ENCODE measurements at places on chromosomes 2 and 18. TPM values are rescaled to one million over a fixed set of nuclear protein-coding genes. Genes with fewer than 3 reads are reported as not detected.

DNA sequence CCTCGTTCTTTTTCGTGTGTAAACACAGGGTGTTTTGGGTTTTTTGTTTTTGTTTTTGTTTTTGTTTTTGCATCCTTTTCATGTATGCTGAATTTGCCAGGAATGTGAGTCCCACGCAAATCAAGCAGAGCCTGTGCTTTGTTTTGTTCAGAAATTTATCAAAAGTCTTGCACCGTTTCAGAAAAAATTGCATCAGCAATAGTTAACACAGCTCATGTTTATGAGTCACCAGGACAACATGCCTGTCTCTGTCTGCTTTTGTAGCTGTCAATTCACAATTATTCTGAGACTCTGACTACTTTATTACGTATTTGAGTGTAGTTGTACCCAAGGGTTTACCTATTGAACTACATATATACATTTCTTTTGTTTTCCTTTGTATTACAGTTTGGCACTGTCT is 38.3 kb downstream of the MRPL44 start:
- no peaks in the 10 kb centered on the region for H3K36me3 ChIP-seq
- H3K4me1 ChIP-seq, result no peaks in the 10 kb centered on the region
- H3K4me3 ChIP-seq, result no peak overlapping the region
- H3K27me3 ChIP-seq, result no peaks in the 10 kb centered on the region
- no peak overlapping the region for H3K27ac ChIP-seq

- no peaks in the 10 kb centered on the region for H3K36me3 ChIP-seq
- no peaks in the 10 kb centered on the region for H3K27me3 ChIP-seq
- DNase-seq, result no peak
- H3K4me1 ChIP-seq, result peaks cover 24% of the 10 kb centered on the region
- H3K4me3 ChIP-seq, result no peak overlapping the region
Measured at GRCh38 chr2:152343426-152343825, 8.5 kb downstream of the FMNL2 start.

DNA sequence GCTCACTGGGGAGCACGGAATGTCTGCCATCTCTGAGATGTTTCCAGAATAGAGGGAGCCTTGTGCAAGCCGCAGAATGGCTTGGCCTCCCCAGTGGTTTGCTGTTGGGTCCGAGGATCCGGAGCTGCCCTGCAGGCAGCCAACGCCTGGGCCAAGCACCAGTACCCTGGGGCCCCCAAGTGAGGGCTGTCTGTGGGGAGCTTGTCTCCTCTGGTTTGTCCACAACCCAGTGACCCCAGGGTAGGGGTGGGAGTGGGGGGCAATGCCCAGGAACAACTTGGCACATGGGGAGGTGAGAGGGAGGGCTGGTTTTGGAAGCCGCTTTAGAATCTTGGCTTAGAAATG is 147.1 kb downstream of the CABLES1 start:
- H3K27ac ChIP-seq, result no peak overlapping the region
- H3K27me3 ChIP-seq, result no peaks in the 10 kb centered on the region
- H3K4me3 ChIP-seq, result no peak overlapping the region
- H3K36me3 ChIP-seq, result no peaks in the 10 kb centered on the region
- peaks cover 22% of the 10 kb centered on the region for H3K4me1 ChIP-seq

DNA sequence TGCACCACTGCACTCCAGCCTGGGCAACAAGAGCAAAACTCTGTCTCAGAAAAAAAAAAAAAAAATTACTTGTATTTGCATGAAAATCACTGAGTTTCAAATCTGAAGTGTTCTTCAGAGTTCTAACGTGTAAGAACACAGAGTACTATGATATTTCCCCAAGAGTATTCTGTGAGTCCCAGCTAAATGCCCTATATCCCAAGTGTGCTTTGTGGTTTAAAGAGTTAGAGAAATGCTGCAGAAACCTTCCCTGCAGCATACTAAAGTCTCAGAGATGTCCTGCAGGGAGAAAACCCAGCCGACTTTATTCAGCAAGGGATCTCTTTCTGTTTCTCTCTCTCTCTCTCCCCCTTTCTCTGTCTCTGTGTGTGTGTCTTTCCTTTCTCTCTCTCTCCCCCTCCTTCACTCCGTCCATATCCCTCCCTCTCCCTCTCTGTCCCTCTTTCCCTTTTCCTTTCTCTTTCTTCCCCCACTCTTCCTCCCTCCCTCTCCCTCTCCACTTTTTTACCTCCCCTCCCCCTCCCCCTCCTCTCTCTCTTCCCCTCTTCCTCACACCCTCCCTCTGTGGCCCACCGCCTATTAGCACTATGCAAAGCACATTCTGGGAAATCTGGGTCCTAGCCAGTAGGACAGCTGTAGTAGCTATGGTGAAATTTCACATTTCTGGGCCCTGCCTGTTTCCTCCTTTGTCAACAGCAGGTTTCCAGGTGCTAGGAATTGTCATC is 54.2 kb downstream of the ACTR2 start:
- DNase-seq, result peak; percentile 29
- no peaks in the 10 kb centered on the region for H3K36me3 ChIP-seq
- H3K27ac ChIP-seq, result no peak overlapping the region
- H3K4me1 ChIP-seq, result peaks cover 32% of the 10 kb centered on the region

DNA sequence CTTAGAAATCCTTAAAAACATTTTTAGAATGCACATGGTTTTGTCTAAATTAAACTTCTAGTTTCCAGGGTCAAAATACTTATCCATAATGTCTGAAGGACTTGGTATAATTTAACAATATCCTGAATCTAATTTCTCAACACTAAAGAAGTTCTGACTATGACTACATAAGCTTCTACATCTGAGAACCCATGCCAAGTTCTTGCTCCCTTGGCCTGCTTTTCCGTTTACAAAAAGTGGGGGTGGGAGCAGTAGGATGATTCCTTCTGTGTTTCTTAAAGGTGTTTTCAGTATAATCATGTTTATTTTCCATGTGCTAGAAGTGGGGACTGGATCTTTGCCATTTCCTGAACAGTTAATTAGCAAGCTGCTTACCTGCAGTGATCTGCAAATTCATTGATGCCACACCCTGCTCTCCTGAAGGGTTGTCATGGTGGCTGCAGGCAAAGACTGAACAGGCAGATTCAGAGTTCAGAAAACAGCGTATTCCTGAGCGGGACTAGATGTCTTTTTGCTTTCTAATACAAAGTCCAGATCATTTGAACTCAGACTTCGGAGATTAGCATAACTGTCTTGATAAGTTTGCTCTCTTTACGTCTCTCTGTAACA is 36.2 kb downstream of the ADNP2 start:
- no peaks in the 10 kb centered on the region for H3K4me1 ChIP-seq
- H3K27ac ChIP-seq, result no peak overlapping the region
- H3K4me3 ChIP-seq, result no peak overlapping the region
- no peaks in the 10 kb centered on the region for H3K27me3 ChIP-seq
- no peak for DNase-seq

Gene WDR33
- total RNA-seq, result 83.4 TPM
